ENCODE measurements at places on chromosomes 13 and 19.

GRCh38 chr13:29621051-29621800, 25.7 kb upstream of the SLC7A1 start:
- DNase-seq, result no peak

DNA sequence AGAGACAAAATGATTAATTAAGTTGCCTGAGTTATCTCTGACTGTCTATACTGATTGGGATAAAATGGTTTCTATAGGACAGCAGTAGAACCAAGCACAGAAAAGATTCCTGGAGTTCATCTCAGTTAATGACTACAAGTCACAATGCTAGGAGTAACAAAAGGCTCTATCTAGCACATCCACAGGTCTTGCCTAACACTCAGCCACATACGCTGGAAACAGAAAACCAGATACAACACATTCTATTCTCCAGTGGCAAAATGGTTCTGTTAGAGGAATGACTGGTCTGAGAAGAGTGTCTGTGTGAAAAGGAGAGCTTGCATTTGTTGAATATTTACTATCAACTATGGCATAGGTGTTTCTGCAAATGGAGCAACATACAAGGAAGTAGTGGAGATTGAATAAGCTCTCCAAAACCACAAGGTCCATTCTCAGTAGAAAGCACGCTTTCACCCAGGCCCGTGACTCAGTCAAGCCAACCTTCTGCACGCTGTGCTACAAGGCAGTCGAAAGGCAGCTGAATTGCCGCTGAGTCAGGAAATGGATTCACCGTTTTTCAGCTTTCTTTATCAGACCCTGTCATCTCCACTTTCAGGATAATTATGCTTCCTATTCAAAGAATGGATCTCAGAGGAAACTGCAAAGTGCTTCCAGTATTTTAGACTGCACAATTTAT, 761.5 kb downstream of the EFNB2 start:
- DNase-seq, result no peak

DNA sequence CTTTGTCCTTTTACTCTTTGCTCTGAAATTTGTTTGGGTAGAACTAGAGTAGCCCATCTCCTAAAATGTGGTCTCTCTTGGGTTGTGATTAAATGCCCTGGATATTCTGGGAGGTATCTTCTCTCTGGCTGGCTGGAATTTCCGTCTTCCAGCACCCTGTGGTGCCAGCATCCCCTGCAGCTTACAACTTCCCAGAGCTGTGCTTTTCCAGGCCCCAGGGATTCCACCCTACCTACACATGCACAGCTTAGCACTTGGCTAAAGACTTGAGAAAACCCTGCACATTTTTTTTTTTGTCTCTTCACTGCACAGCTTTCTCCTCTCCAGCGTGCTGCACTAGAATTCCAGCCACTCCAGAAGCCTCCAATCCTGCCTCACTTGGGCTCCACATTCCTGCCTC, 334.7 kb downstream of the IRS2 start:
- DNase-seq, result no peak

- no peak for DNase-seq
Observed at GRCh38 chr13:84951128-84951527, 848.1 kb downstream of the SLITRK6 start.

- no peak for DNase-seq
Observed at GRCh38 chr19:5333581-5334365, 6.8 kb downstream of the PTPRS start.

DNA sequence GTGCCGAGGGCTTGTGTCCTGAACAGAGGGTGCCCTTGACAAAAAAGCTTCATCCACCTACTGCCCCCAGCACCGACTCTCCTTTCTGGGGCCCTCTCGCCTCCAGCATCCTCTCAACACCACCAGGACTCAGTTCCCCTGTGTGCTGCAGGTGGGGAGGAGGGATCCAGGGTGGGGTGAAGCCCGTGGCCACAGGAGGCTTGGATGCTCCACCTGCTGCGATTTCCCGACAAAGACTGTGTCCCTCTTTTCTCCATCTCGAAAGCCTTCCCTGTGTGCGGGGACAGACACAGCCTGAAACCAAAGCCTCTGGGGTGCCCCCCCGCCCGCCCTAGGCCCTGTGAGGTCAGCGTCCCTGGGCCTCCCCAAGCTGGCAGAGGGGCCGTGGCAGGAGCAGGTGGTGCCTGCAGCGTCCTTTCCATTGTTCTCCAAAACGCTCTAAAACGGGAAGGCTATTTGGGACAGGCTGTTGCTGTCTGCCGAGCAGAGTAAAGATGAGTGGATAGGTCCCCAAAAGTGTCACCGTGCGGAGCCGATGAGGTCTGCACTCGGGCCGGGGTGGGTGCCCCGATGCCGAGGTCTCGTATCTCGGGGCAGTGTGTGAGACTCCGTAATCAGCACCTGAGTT, 185.7 kb downstream of the PTPRS start:
- DNase-seq, result peak; percentile 13
